Esophagus squamous epithelium (tissue), 5 donors: ENCODE measurements at places on chromosomes 6 and 20.

GRCh38 chr6:35678021-35678654 is 10.6 kb downstream of the FKBP5 start:
- H3K4me1 ChIP-seq, result peaks cover 22% of the 10 kb centered on the region
- H3K36me3 ChIP-seq, result peaks cover 89% of the 10 kb centered on the region
- DNase-seq, result no peak
- no peak overlapping the region for H3K27ac ChIP-seq
- H3K4me3 ChIP-seq, result no peak overlapping the region
- H3K27me3 ChIP-seq, result no peaks in the 10 kb centered on the region

- no peaks in the 10 kb centered on the region for H3K27me3 ChIP-seq
- H3K36me3 ChIP-seq, result no peaks in the 10 kb centered on the region
- H3K4me1 ChIP-seq, result no peaks in the 10 kb centered on the region
- H3K27ac ChIP-seq, result no peak overlapping the region
- DNase-seq, result no peak
Measured at GRCh38 chr20:46627234-46627633, 24.0 kb downstream of the SLC13A3 start.

- H3K36me3 ChIP-seq, result no peaks in the 10 kb centered on the region
- no peak overlapping the region for H3K4me3 ChIP-seq
- peaks cover 84% of the 10 kb centered on the region for H3K4me1 ChIP-seq
- no peaks in the 10 kb centered on the region for H3K27me3 ChIP-seq
Measured at GRCh38 chr6:87164004-87164403, 8.6 kb downstream of the ZNF292 start.

DNA sequence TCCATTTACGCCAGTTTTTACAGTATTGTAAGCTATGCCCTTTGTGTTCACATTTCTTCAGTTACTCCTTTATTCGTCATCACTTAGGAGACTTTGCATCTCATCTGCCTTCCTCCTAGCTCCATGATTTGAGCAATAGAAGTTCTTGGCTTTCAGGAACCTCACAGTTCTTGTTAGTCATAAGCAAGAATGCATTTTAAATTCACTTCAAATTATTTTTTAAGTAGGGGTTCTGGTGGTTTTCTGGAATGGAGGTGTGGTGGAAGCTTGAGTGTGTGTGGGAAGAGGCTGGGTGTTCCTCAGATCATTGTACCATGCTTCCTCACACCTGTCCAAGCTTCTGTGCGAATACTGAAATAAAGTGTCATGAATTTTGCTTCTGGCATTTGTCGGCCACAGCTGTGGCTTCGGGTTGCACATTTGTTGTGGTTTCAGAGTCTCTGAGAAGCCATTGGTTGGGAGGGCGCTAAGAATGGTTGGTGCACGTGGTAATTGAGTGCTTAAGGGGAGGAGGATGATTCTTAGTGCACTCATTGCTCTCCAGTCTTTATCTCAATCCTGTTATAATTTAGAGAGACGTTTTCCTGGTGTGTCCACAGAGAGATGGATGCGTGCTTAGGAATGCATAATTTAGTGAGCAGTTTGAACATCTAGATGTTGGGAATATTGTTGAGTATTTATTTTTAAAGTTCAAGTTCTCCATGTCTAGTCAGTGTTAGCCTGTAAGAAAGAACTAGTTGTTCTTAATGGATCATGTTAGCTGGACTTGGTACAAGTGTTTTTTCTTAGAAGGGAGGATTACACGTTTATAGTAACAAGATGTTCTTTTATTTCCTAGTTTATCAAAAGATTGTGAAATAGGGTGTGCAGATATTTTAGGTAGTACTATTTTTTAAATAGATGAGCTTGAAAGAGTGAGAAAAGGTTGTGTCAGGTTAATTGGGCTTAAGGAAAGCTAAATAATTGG is 31.9 kb downstream of the FOXO3 start:
- H3K4me3 ChIP-seq, result no peak overlapping the region
- H3K36me3 ChIP-seq, result no peaks in the 10 kb centered on the region
- peak; percentile 12 for DNase-seq
- H3K4me1 ChIP-seq, result peaks cover 73% of the 10 kb centered on the region
- H3K27me3 ChIP-seq, result no peaks in the 10 kb centered on the region
- H3K27ac ChIP-seq, result peak overlapping the region; percentile 73

GRCh38 chr6:134065706-134066105 is 13.3 kb upstream of the SLC2A12 start:
- peaks cover 3% of the 10 kb centered on the region for H3K4me1 ChIP-seq
- H3K4me3 ChIP-seq, result no peak overlapping the region
- H3K27me3 ChIP-seq, result no peaks in the 10 kb centered on the region
- no peaks in the 10 kb centered on the region for H3K36me3 ChIP-seq

- H3K4me3 ChIP-seq, result no peak overlapping the region
- no peak overlapping the region for H3K27ac ChIP-seq
- DNase-seq, result no peak
- no peaks in the 10 kb centered on the region for H3K36me3 ChIP-seq
- no peaks in the 10 kb centered on the region for H3K27me3 ChIP-seq
Measured at GRCh38 chr6:34200340-34200971, 36.2 kb upstream of the HMGA1 start.

GRCh38 chr6:112231594-112232060 is 22.7 kb downstream of the LAMA4 start:
- H3K27me3 ChIP-seq, result no peaks in the 10 kb centered on the region
- peaks cover 71% of the 10 kb centered on the region for H3K4me1 ChIP-seq
- no peak for DNase-seq
- peak overlapping the region; percentile 80 for H3K27ac ChIP-seq
- no peaks in the 10 kb centered on the region for H3K36me3 ChIP-seq

- H3K4me3 ChIP-seq, result no peak overlapping the region
- H3K4me1 ChIP-seq, result no peaks in the 10 kb centered on the region
- no peak for DNase-seq
Measured at GRCh38 chr6:31031095-31031494, 20.8 kb downstream of the MUC22 start.

- H3K4me1 ChIP-seq, result peaks cover 5% of the 10 kb centered on the region
- DNase-seq, result no peak
- H3K36me3 ChIP-seq, result no peaks in the 10 kb centered on the region
- no peak overlapping the region for H3K4me3 ChIP-seq
- peak overlapping the region; percentile 59 for H3K27ac ChIP-seq
Measured at GRCh38 chr6:2542858-2543218, 207.9 kb downstream of the MYLK4 start.

- H3K36me3 ChIP-seq, result no peaks in the 10 kb centered on the region
- H3K27me3 ChIP-seq, result no peaks in the 10 kb centered on the region
- H3K4me1 ChIP-seq, result no peaks in the 10 kb centered on the region
- no peak for DNase-seq
- no peak overlapping the region for H3K27ac ChIP-seq
Measured at GRCh38 chr20:1671891-1672669, 14.5 kb upstream of the SIRPG start.

DNA sequence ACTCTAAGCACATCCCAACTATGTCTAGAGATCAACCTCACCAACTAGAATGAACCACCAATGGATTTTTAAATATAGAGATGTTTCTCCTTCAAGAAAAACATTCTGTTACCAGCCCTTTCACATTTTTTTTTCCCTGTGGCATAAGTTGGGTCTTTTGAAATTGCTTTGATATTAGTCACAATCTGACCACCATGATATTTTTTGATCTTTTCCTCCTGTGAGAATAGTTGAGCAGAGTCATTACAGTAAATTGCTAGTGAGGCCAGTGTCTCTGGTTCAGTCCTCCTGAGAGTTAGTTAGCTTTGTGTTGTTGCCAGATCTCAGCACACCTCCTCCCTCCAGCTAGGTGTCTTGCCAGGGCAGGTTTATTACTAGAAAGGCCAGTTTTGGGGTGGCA is 79.7 kb upstream of the MYLIP start:
- no peak for DNase-seq
- H3K27ac ChIP-seq, result no peak overlapping the region
- H3K4me3 ChIP-seq, result no peak overlapping the region
- no peaks in the 10 kb centered on the region for H3K4me1 ChIP-seq

GRCh38 chr6:11467364-11467763 is 70.2 kb upstream of the TMEM170B start:
- no peak for DNase-seq
- no peaks in the 10 kb centered on the region for H3K36me3 ChIP-seq
- H3K4me1 ChIP-seq, result no peaks in the 10 kb centered on the region
- no peaks in the 10 kb centered on the region for H3K27me3 ChIP-seq
- H3K4me3 ChIP-seq, result no peak overlapping the region
- no peak overlapping the region for H3K27ac ChIP-seq

DNA sequence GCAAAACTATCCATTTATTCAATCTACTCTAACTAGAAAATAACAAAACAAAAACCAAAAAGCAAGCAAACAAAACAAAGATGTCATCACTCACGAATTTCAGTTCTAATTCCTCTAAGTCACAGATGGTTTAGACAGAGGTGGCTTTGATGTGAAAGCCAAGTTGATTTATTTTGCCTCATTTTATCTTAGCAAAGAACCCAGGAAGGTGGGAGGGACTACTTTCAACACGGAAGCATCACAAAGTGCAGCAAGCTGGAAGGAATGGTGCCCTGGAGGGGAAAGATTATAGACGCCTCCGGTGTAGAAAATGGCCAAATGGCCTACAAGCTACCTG is 88.4 kb downstream of the LAMP5 start:
- no peak for DNase-seq
- no peak overlapping the region for H3K27ac ChIP-seq
- no peak overlapping the region for H3K4me3 ChIP-seq
- no peaks in the 10 kb centered on the region for H3K36me3 ChIP-seq

DNA sequence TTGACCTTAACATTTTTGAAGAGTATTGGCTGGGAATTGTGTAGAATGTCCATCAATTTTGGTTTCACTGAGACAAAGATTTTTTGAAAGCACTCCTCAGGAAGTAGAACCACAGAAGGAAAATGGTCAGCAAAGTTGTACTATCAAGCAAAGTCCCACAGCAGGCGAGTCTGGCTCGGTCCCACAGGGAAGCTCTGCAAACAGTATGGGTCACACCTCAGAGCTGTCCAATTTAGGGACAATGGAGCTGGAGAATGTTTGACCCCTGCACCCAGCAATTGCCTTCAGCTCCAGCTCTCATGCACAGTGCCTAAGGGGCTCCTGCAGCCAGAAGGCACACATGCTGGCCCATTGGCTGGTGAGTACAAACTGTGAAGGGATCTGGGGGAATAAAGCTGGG is 147.0 kb downstream of the MAFB start:
- H3K36me3 ChIP-seq, result no peaks in the 10 kb centered on the region
- no peaks in the 10 kb centered on the region for H3K4me1 ChIP-seq
- no peak for DNase-seq

DNA sequence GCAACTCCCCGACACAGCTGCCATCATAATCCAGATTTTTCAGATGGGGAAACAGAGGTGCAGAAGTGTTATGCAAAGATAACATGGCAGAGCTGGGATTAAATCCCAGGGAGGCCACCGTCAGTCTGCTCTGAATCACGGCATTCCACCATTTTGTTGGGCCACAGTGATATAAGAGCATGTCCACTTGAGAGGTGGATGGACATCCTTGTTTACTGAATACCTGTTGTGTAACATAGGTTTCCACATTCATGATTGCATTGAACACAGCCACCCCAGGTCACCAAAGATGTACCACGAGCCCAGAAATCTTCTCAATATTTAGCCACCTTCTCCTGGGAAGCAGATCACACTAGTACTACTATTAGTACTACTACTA is 191.5 kb downstream of the LRFN2 start:
- no peaks in the 10 kb centered on the region for H3K27me3 ChIP-seq
- no peak overlapping the region for H3K4me3 ChIP-seq
- H3K36me3 ChIP-seq, result no peaks in the 10 kb centered on the region
- peaks cover 14% of the 10 kb centered on the region for H3K4me1 ChIP-seq
- DNase-seq, result no peak

- no peak overlapping the region for H3K4me3 ChIP-seq
- no peak for DNase-seq
- no peaks in the 10 kb centered on the region for H3K4me1 ChIP-seq
- H3K27ac ChIP-seq, result no peak overlapping the region
- H3K27me3 ChIP-seq, result no peaks in the 10 kb centered on the region
- H3K36me3 ChIP-seq, result no peaks in the 10 kb centered on the region
Measured at GRCh38 chr20:18712882-18713281, 100.7 kb upstream of the SCP2D1 start.

GRCh38 chr20:62401331-62401779 is 5.7 kb downstream of the CABLES2 start:
- H3K4me1 ChIP-seq, result peaks cover 17% of the 10 kb centered on the region
- H3K36me3 ChIP-seq, result no peaks in the 10 kb centered on the region
- no peaks in the 10 kb centered on the region for H3K27me3 ChIP-seq
- H3K27ac ChIP-seq, result no peak overlapping the region
- no peak for DNase-seq
- H3K4me3 ChIP-seq, result no peak overlapping the region

DNA sequence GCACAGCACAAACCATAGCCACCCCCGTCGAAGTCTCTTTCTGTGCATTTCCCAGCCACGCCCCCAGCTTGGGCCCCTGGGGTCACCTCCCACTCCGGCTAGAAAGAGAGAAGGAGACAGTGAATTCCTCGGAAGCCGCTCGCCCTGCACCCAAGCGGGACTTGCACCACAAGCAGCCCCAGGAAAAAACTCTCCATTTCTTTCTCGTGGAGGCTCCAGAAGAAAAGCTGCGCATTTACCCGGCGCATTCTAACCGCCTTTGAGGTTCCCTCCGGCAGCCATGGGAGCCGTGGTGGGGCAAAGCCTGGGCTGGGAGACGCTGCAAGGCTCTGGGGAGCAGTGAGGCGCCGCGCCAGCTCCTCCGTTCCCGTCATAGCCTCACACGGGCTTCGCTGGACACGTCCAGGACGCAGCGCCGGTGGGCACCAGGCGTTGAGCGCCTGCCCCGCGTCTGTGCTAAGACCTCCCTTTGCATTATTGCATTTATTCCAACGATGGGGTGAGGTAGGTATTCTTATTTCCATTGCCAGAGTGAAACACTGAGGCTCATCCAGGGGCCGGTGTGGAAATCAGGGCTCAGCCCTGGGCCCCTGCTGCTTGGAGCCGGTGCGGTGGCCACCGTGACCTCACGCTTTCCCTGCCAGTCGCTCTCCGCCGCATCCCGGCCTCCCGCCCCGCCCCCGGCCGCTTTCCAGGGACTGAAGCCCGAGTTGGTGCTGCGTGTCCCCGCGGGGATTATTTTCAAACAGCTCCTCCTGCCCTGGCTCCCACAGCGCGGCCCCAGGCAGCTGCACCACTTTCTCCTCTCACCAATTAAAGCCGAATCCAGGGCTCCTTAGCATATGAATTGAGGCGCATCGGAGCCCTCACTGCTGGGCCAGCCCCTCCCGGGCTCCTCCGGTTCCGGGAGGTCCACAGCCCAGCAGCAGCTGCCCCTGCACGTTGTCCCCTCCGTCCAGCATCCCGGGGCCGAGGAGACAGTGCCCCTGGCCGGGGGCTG is 148.3 kb upstream of the AFDN start:
- H3K27ac ChIP-seq, result no peak overlapping the region
- no peaks in the 10 kb centered on the region for H3K36me3 ChIP-seq
- no peaks in the 10 kb centered on the region for H3K4me1 ChIP-seq
- H3K27me3 ChIP-seq, result no peaks in the 10 kb centered on the region

- no peaks in the 10 kb centered on the region for H3K36me3 ChIP-seq
- DNase-seq, result no peak
- H3K4me1 ChIP-seq, result peaks cover 4% of the 10 kb centered on the region
- no peak overlapping the region for H3K27ac ChIP-seq
- H3K4me3 ChIP-seq, result no peak overlapping the region
Measured at GRCh38 chr6:18513253-18513798, 126.2 kb downstream of the RNF144B start.

- H3K27ac ChIP-seq, result no peak overlapping the region
- peaks cover 35% of the 10 kb centered on the region for H3K4me1 ChIP-seq
- H3K27me3 ChIP-seq, result no peaks in the 10 kb centered on the region
Measured at GRCh38 chr20:62688855-62689460, 19.7 kb upstream of the NTSR1 start.
